ENCODE measurements at places on chromosomes 7 and 10. TPM values are rescaled to one million over a fixed set of nuclear protein-coding genes. Genes with fewer than 3 reads are reported as not detected.
A peak's percentile ranks its signal among the peaks of the same experiment; 100 is the strongest.

- no peak for DNase-seq
Observed at GRCh38 chr7:18425838-18426445, 69.6 kb upstream of the HDAC9 start.

DNA sequence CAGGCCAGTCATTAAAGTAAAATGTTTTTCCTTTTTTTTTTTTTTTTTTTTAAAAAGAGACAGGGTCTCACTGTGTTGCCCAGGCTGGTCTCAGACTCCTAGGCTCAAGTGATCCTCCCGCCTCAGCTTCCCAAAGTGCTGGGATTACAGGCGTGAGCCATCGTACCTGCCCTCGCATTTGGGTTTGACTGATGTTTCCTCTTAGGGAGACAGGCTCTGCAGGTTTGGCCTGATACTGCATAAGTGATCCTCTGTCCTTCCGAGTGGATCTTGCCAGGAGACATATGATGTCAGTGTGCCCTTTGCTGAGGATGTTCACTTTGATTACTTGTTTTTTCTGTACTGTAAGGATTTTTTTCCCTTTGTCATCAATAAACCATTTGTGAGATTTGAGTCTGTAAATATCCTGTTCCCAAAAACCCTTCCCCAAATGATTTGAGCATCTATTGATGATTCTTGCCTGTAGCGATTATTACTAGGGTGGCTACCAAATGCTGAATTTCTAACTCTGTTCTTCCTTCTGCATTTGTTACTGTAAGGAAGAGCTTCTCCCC, 19.7 kb downstream of the LIMK1 start:
- DNase-seq: no peak

DNA sequence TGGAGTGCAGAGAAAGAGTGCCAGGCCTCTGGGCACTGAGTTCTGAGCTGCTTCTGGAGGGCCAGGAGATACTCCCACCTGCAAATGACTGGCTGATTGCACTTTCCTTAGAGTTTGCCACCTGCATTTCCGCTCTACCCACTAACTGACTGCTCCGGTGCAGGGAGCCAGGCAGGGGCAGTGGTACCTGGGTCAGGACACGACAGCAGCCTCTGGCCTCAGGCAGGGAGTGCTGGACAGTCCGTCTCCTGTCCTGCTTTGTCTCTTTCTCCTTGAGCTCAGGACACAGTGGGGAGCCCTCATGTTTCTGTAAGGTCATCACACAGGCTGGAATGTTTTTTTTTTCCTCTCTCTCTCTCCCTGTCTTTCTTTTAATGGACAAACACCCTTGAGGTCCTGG, 252.0 kb downstream of the DPP6 start:
- DNase-seq: no peak

DNA sequence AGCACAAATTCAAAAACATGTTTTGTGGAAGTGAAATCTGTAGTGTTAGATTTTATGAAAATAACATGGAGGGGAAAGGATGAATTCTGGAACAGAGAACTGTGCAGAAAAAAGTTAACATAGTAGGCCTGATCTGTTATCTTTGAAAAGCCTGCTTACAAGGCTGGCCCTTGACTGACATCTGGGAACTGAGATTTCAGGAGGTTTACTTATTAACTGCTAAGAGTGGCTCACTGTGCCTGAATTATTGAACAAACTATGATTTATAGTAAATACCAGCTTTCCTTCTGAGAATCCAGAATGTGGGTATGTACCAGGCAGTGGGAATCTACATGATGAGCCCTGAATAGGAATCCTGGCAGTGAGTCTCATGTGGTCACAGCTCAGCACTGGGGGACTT, 30.5 kb downstream of the NSUN6 start:
- DNase-seq: no peak

DNA sequence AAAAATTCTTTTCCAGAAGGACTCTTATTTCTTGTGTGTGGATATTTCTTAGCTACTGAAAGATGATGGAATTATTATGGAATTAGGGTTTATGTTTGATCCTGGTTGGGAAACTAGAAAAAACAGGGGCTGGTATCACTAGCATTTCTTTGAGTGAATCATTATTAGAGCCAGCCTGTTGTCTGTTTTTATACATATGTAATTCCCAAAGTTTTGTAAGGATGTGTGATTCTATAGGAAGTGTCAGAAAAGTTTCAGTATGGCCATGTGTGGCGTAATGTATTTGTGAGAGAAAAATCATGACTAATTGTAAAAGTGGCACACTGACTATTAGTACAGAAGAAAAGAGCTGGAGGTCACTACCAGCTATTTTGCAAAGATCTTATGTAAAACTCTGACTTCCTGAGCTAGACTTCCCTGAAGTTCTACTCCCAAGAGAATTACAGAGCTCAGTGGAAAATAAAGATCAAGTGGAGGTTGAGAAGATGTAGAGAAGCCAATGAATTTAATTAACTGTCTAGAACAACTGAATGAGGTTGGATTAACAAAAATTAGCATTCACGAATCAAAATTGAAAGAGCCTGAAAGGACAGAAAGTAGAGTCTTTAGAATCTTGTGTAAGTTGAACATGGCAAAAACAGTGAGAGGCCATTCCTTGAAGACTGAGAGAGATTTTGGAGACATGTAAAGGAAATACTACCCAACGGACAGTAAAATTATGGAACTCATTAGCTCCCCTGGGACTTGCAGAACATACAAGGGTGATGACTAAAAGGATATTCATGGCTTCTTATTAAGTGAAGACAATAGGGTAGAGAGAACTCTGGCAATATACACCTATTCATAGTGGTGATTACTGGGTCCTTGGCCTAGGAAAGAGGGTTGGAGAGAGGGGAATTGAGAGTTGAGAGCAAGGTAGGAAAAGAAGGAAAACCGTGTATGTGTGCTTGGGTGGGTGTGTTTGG, 12.5 kb downstream of the ZNF365 start:
- DNase-seq: no peak

DNA sequence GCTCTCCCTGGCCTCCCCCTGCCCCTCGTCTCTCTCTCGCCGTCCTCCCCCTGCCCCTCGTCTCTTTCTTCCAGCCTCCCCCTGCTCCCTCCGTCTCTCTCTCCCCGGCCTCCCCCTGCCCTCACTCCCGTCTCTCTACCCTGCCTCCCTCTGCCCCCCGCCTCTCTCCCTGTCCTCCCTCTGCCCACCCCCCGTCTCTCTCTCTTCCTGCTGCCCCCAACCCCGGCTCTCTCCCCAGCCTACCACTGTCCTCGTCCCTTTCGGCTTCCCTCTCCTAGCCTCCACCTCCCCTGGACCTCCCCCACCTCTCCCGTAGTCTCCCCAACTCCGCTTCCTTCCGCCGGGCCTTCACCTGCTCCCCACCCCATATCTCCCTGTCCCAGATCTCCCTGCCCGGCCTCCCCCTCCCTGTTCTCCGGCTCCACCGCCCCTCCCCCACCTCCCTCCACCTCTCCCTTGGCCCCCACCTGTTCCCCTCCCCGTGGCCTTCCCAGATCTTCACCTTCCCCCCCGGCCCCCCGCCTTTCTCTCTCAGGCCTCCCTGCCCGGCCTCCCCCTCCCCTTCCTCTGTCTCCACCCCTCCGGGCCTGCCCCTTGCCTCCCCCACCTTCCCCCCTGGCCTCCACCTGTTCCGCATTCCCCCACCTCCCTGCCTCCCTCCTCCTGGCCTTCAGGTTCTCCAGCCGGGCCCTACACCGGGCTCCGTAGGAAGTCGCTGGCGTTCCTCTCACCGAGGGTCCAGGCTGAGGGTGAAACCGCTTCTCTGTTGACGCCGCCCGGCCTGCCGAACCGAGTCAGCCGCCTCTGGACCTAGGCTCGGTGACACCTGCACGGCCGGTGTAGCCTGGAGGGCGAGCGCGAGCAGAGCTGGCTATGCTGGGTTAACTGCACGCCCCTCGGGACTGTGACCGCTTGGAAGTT, 1.2 kb downstream of the GET4 start:
- DNase-seq: no peak

DNA sequence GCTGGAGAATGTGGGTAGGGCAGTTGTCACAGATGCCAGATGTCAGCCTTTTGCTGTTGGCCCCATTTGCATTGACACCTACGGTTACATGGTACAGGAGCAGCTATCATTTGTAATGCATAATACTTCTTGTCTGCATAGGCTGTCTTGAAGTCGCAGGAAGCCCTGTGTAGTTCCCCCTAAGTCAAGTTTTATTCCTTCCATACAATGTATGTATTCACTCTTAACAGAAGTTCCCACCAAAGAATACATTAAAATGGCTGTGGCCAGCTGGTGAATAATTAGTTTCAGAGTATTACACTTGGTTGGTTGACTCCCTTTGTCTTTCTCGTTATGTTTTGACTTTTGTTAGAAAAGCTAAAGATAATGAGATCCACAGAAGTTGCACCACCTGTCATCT, 1169.0 kb downstream of the REEP3 start:
- no peak for DNase-seq

DNA sequence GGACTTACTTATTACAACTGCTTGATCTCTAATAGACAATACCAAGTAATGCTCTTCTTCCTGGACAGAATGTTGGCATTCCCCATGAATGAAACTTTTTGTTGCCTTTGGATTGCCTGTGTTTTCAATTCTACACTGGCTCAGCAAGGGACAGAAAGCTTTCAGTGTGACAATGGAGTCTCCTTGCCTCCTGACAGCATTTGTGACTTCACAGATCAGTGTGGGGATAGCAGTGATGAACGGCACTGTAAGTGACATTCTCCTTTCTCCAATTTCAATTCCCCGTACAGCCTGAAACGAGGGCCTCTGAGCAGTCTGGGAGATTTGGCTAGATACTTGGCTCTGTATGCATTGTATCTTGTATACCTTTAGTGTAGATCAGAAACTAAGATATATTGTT, 290 bp downstream of the MALRD1 start:
- DNase-seq: no peak

- DNase-seq: no peak
Observed at GRCh38 chr7:17944720-17945119, 4.4 kb upstream of the SNX13 start.

DNA sequence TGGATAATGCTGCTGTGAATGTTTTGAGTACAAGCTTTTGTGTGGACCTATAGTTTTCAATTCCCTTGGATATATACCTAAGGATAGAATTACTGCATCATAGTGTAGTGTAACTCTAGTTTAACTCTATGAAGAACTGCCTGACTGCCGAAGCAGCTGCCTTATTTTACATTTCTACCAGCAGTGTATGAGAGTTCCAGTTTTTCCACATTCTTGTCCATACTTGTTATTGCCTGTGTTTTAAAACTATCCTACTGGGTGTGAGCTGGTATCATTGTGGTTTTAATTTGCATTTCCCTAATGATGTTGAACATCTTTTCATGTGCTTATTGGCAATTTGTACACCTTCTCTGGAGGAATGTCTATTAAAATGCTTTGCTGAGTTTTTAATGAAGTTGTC, 15.7 kb downstream of the SEPTIN7 start:
- DNase-seq: peak; percentile 16

DNA sequence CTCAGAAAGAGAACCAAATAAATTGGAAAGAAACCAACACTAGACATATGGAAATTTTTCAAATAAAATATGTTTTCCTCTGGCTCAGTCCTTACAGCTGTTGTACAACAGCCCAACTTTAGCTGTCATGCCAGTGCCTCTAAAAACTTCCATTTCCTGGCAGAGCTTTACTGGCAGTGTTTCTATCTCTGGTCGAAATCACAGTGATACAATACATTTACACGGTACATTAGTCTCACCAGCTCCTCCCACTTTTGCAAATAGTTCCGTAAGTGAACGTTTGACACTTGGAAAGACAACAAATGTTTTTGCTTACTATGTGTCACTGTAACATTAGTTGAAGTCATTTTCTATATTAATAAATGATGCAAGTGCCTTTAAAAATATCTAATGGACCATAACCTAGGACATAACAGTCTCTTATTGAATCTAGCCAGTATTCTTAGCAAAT, 29.8 kb downstream of the BCAP29 start:
- no peak for DNase-seq

GRCh38 chr7:37395618-37396259, 52.9 kb downstream of the ELMO1 start:
- no peak for DNase-seq

DNA sequence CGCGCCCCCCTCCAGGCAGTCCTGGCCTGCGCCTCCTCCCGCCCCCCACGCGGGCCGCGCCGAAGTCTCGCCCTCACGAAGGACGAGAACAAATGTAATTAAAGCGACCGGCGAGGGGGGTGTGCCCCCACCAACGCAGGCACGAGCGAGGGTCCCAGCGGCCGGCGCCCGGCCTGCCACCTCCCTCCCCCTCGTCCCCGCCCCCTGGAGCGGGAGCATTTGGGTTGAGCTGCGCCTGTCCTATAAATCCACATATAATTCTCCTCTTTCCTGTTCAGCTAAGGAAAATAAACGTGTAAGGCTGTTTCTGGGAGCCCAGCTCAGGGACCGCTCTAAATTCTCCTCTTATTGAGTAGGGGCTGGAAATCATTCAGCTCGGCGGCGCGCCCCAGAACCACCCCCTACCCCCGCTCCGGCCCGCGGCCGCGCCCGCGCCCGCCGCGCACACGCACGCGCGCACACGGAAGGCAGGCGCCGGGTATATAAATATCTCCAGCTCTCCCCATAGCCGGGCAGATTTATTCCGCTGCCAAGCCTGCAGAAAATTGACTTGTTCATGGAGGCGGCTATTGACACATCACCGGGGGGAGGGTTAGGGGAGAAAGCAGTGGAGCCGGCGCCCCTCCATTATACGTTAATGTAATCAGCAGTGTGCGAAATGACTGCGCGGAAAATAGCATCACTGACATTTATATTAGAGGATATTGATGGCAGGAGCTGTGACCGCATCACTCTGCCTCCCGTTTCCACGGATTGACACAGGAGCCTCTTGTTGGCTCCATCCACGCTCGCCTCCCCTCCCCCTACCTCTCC, 61.6 kb upstream of the BTRC start:
- peak; percentile 42 for DNase-seq

- DNase-seq: no peak
Observed at GRCh38 chr10:60349426-60349825, 40.2 kb downstream of the ANK3 start.

DNA sequence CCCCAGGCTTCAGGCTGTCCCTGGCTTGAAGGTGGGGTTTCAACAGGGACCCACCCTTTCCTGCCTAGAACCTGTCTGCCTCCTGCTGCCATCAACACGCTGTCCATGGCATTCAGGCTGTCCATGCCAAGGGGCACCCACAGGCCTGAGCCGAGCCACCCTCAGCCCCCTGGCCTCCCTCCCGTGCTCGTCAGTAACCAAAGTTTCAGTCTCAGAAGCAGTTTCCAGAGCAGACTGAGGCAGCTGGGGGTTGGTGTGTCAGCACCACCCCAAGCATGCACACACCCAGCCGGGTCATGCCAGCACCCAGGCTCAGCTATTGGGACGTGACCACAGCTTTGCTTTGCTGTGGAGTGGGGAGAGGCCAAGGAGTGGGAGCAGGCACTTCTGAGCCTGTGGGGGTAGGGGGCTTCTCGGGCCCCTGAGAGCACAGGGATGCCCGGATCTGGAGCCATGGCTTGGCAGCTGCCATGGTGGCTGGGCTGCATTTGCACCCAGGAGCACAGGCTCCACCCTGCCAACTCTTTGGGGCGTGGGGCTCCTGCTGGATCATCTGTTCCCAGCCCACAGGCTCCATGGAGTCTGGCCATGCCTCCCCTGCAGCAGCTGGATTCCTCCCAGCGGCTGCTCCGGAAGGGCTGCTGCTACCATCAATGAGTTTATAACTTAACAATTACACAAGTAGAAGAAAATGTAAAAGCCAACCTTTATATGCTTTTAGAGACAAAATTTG, 314.5 kb upstream of the SEMA3C start:
- DNase-seq: no peak

CYP2C9 gene
- total RNA-seq: 18.3 TPM

NEUROG3 gene
- 0.48 TPM for total RNA-seq

HTR5A gene
- 0.96 TPM for total RNA-seq

ZNF727 gene
- total RNA-seq: 3.1 TPM

ATG9B gene
- total RNA-seq: 2.6 TPM

TMEM140 gene
- 3.1 TPM for total RNA-seq

TAC1 gene
- 4.6 TPM for total RNA-seq

METTL27 gene
- not detected for total RNA-seq

All from umbilical cord (tissue), 2 donors.